Stimulated activated CD4-positive, alpha-beta T cell treated with anti-CD3 and anti-CD28 coated beads, Interleukin-12 subunit alpha, Interleukin-12 subunit beta, amount 100 ng/mL, for 48 hours (primary cell): ENCODE measurements at places on chromosomes 1 and 21.

GRCh38 chr1:100736324-100736723 lies 16.8 kb downstream of the VCAM1 start:
- DNase-seq, result no peak

DNA sequence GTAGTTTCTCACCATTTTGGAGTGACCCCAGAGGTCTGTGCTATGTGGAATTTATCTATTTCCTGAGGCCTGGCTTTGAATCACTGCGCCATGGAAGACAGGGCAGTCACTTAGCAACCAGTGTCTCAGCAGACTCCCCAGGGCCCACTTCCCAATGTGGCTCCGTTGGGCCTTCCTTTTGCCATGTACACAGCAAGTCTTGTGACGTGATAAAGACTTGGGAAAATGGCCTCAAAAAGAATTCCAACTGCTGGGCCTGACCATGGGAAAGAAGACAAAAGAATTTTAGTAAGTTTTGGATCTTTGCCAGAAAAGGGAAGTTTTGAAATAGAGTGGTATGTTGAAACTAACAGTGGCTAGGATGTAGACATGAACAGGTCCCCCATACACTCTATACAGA lies 36.2 kb downstream of the TLR5 start:
- DNase-seq, result no peak

GRCh38 chr1:39332291-39332690 lies 127.8 kb downstream of the MACF1 start:
- no peak for DNase-seq

GRCh38 chr1:156887734-156888133 lies 5.8 kb upstream of the PEAR1 start:
- DNase-seq, result no peak

DNA sequence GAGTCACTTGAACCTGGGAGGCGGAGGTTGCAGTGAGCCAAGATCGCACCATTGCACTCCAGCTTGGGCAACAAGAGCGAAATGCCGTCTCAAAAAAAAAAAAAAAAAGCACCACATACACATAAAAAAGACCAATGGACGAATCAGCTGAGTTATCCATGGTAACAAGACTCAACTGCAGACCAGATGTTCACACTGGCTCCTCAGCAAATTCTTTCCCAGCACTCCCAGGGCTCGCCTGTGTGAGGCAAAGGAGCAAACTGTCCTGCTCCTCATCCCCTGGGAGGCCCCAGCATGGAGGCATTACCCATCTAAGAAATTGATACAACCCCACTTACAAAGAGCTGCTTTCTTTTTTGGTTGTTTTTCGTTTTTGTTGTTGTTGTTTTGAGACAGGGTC lies 3.1 kb downstream of the TMEM234 start:
- no peak for DNase-seq

DNA sequence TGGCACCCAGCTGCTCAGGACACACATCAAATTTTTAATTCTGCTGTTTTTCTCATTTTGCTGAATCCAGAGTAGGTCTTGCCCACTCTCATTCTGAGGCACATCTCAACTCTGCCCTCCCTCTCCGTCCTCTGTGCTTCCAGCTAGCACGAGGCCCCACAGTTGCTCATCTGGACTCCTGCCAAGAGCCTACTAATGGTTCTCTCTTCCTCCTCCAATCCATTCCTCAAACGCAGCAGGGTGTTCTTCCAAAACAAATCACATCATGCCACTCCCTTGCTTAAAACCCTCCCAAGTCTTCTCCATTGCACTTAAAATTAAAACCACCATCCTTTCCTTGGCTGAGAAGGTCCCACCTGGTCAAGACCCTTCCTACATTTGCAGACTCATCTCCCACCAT lies 49.8 kb upstream of the SCAF4 start:
- DNase-seq, result no peak

GRCh38 chr1:201156819-201157218 lies 2.5 kb upstream of the TMEM9 start:
- no peak for DNase-seq

DNA sequence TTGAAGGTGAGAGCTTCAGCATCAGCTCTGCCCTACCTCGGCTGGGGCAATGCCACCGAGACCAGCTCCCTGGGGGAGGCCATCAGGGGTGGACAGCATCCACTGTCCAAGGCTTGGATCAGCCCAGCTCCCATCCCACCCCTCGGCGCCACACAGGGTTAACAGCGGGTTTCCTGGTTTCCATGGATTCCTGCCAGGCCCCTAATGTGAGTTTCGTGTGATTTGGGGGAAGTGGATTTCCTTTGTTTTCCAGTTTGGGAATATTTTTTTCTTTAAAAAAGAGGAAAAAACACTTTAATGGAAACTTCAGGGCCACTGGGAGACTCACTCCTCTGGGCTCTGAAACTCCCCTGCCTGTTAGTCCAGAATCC lies 34.3 kb downstream of the CASZ1 start:
- no peak for DNase-seq

GRCh38 chr1:161743231-161743630 lies 6.4 kb upstream of the DUSP12 start:
- DNase-seq, result no peak

DNA sequence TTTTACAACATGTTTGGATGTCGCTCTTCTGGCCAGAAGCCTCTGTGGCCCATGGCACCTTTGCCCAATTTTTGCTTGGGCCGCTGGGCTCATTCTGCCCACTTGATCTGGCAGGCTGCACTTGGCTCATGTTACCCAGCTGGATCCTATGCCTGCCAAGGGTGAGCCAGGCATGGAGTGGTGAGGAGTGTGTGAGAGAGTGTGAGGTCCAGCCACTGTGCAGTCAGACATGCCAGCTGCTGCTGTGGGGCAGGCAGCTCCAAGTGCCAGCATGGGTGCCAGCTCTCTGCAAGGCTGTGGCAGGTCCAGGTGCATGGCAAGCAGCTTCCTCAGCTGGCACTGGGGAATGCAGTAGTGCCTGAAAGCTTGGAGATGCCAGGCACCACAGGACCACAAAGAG lies 71.0 kb downstream of the EBNA1BP2 start:
- DNase-seq, result no peak

GRCh38 chr1:59509341-59509875 lies 212.5 kb downstream of the FGGY start:
- no peak for DNase-seq

GRCh38 chr1:5928714-5929400 lies 63.4 kb downstream of the NPHP4 start:
- DNase-seq, result no peak

DNA sequence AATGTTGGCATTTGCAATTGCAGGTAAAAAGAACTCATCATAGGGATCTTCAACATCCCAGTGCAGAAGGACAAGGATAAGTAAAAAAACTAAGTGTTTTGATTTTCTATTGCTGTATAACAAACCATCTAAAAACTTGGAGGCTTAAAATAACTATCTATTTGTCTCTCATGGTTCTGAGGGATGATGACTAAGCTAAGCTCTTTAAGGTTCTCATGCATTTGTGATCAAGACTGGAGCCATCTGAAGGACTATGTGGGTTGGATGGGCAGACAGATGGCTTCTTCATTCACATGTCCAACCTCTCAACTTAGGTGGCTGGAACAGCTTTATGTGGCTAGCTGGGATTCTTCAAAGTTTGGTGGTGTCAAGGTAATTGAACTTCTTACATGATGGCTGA lies 51.5 kb downstream of the RPL5 start:
- no peak for DNase-seq

DNA sequence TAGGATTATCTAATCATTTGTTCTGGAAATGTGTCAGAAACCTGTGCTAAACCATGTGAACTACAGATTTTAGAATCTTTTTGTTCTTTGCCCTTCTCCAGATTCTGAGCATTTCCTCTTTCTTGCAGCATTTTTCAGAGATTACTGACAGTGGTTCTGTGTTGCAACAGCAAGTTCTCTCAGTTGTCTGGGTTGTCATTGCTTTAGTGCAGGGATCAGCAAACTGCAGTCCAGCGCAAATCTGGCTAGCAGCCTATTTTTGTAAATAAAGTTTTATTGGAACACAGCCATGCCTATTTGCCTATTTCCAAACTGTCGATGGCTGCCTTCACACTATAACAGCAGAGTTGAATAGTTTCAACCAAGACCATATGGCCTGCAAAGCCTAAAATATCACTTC lies 66.3 kb upstream of the LRRC8D start:
- DNase-seq, result no peak

DNA sequence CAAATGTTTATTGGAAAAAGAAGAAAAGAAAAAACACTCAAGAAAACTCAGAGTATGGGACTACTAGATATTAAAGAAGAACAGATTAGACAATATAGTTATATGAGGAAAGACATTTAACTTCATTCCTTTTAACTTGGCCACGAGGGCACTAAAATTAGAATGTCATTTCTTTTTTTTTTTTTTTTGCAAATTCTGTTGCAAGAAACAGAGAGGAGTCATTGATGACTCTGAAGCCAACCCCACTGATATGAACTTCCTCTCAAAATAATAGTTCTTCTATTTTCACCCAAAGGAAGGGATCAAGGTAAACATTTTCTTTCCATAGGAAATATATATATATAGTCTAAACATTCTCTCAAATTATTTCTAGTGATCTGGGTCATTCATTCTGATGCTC lies 24.6 kb upstream of the PEX19 start:
- DNase-seq, result no peak

DNA sequence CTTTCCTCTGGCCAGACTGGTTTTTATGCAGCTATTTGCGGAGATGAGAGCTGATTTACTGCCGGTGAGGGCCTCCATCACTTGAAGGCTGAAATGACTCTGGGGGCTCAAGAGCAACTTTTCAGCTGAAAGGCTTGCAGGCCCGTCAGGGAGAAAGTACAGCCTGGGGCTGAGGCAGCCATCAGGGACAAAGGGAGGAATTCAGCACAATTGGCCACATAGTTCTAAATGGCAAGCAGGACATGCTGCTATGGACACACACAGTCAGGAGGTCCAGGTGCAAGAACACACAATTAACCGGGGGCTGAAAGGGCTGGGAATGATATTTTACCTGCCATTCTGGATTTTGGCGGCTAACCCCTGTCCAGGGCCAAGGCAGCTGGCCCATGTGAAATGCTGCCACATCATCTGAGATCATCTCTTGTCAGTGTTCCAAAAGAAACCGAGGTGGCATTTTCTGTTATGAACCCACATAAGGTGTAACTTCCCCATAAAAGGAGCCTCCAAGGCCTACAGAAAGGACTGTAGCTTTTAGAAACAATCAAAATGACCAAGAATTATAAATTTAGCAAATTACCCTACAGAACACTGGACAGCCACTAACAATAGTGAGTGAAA lies 58.2 kb downstream of the LMX1A start:
- no peak for DNase-seq

DNA sequence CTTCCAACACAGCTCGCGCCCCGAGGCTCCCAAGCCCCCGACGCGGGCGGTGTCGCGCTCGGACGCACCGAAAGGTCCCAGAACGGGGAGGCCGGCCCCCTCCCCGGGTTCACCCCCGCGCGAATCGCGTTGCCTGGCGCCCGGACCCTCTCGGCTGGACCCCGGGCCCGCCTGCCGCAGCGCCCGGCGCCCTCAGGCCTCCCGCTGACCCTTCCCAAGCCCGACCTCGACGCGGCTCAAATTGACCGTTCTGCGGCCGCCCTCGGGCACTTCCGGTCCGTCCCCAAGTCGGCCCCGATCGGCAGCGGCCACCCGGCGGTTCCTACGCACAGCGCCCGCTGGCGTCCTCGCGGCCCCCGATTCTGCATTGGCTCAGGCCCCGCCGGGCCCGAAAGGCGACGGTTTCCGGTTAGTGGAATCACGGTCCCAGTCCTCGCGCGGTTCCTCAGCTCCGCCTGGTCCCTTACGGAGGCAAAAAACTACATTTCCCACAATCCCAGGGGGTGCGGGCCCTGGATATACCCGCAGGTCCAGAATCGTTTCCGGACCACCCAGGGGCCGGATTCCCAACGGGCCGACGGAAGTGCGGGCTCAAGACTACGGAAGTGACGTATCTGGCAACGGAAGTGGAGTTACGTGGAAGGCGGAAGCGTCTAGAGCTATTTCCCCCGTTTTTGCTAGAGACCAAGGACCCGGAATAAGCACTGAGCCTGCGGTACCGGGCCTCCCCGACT lies at the start of gene AURKAIP1:
Gene AURKAIP1, minus strand, starts transcription at position 279 of the 734 bp plus-strand sequence. CDS start 451 bp downstream, outside the sequence.
- DNase-seq, result peak; percentile 91
